Immature natural killer cell (primary cell): ENCODE measurements at places on chromosomes 16 and 17. TPM values are rescaled to one million over a fixed set of nuclear protein-coding genes. Genes with fewer than 3 reads are reported as not detected.

DNA sequence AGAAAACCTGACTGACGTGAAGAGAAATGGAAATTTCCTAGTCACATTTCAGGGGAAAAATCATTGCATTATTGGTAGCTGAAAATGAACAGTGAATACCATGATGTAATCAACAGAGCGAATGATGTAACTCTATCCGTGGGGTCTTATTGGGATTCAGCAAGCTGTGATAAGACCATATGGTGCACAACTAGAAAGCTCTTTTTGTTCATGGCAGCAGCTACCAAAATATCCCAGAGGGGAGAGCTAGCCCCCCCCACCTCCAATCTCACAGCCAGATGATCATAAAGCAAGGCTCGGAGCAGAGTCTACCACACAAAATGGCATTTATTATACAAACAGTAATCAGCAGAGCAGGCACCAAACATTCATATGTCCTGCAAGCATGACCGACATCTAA, 22.2 kb upstream of the DNAH17 start:
- no peak for DNase-seq

AURKB gene
- polyA plus RNA-seq, result 0.60 TPM

- peak; percentile 45 for DNase-seq
Observed at GRCh38 chr17:6435968-6436367, 1.0 kb upstream of the AIPL1 start.

CHMP1A gene
- 111 TPM for polyA plus RNA-seq

DNA sequence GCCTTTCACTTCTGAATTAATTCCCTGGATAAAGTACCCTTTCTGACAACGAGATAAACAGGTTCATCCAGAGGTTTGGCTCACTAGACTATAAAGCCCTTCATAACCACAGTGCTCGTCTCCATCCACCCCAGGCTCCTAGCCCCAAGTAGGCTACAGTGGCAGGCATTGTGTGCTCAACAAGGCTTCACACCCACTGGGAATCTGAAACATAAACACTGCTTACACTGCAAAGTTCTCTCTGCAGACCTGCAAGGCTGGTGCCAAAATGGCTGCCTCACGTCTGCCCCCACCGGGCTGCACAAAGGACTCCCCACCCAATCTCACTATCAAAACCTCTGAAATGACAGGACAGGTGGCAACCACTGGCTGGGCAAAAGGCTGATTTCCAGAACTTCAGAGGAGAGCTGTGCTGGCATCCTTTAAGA, 5.1 kb upstream of the HLF start:
- DNase-seq, result no peak

DNA sequence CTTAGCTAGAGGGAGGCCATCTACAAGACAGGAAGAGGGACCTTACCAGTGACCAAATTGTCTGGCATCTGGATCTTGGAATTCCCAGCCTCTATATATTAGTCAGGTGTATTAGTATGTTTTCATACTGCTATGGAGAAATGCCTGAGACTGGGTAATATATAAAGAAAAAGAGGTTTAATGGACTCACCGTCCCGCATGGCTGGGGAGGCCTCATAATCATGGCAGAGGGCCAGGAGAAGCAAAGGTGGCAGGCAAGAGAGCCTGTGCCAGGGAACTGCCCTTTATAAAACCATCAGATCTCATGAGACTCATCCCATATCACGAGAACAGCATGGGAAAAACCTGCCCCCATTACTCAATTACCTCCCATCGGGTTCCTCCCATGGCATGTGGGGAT, 500.2 kb downstream of the SHISA9 start:
- no peak for DNase-seq

DNA sequence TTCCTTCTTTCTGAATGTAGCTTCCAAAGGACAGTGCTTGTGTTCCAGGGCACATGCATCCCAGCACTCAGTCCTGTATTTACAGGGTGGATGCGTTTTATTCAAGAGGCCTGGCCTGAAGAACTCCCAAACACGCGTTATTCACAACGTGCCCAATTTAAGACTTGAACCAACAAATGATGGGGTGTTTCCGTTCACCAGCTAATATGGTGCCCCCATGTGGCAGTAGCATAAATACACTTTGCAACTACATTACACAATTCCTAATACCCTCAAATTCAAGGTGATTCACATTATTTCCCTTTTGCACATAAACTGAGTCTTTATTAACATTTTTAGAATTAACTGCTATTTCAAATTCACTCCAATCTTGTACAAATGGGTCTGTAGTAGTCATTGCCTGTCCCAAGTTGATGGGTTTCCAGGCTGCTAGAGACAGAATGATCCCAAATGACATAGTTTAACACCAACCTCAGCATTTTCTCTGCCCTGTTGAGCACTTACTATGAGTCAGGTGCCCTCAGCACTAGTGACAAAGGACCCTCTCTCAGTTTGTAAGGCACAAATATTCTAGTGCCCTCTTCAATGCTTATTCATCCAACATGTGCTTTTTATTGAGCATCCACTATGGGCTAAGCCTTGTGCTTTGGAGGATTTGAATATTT, 26.9 kb downstream of the HSD17B2 start:
- DNase-seq, result peak; percentile 0

DNA sequence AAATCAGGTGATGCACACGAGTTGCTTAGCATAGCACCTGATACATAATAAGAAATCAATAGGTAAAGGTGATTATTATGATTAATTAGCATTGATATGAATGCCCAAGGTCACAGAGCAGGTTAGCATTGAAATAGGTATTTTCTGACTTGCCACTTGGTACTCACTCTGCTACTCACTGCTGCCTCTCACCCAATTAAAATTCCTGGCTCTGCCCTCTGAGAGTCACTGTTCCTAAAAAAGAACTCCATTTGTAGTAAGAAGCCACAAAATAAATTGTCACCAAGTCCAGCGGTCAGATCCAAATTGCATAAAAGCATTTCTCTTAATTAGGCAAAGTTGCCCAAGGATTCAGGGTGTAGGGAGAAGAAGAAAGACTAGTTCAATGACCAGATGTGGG, 8.9 kb upstream of the GRIN2A start:
- no peak for DNase-seq

AOC2 gene
- polyA plus RNA-seq, result 0.12 TPM

LDHD gene
- 0.10 TPM for polyA plus RNA-seq

CHST4 gene
- polyA plus RNA-seq, result not detected

GRCh38 chr16:66189951-66190350, 176.5 kb upstream of the CDH5 start:
- DNase-seq, result no peak

DNAH2 gene
- not detected for polyA plus RNA-seq

KRTAP16-1 gene
- polyA plus RNA-seq, result 0.30 TPM

DNA sequence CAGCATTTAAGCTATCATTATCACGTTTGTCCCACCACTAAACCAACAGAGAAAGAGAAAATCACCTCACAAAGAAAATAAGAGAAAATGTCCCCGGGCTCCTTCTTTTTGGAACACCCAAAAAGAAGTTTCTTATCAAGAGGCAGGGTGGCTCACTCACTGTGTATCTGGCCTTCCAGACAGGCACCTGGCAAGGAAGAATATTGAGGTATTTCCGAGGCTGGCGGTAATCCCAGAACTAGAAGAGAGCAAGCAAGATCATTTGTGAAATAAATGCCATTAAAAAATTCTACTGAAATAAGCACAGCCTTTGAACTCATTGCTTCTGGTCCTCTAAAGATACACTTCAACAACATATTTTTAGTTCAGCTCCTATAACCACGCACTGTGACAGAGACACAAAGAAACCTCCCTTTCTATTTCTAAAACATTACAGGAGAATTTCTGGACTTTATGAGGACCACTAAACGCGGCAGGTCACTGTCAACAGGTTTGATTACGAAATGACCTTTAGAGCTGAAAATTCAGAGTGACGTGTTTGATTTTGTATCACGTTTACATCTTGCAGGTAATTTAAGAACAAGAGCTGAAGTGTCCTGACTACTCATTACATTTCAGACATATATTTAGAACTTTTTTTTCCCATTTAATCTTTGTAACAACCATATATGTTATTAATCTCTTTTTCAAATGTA, 61.0 kb downstream of the WDR59 start:
- no peak for DNase-seq

GRCh38 chr17:77830816-77831473, 127.6 kb upstream of the TNRC6C start:
- DNase-seq, result no peak

DNA sequence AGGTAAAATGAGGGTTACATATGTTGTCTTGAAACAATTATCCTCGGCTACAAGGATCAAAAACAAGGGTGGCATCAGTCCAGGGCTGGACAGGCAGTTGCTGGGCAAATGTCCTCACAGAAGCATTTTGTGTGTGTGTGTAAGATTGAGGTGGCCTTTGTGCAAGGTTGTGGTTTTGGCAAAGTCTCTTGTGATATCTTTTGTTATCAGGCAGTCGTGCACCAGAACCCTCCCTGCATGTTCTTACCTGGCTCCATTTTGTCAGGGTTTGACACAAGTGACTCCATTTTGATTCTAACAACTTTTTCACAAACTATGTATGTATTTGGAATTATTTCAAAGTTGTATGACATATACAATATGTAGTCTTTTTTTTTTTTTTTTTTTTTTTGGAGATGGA, 20.0 kb downstream of the CHAD start:
- DNase-seq, result no peak

ITGB4 gene
- polyA plus RNA-seq, result not detected

DNA sequence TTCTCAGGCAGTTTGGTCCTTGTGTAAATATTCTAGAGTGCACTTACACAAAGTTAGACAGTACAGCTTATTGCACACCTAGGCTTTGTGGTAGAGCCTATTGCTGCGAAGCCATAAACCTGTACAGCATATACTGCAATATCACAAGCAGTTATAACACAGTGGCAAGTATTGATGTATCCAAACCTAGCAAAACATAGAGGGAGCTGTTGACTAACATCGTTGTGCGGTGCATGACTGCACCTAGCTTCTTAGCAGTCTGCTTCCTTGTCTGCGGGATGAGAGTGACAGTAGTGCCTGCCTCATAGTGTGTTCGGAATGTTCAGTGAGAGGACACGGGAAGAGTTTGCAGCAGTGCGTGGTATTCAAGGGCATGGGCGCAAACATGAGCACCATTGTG, 78.9 kb downstream of the MPRIP start:
- DNase-seq, result no peak

SETD6 gene
- 11.9 TPM for polyA plus RNA-seq

DNA sequence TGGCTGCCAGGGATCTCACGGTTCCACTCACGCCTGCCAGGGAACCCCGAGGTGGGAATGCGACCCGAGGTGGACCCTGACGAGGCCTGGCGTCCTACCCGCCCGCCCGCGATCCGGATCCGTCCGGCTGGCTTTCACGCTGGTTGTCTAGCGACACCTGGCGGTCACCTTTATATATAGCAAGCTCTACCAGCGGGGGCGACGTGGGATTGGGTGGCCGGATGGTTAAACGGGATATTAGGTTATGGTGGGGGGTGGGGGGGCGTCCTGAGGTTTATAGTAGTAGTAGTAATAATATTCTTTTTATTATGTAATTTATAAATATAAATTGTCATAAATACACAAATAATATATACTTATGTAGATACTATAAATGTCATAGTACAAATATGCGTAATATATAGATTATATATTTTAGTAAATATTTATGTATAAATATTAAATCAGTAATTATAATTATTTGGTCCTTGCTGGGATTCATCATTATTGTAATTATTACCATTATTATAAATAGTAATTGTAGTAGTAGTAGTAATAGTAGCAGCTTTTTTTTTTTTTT, 136.9 kb downstream of the KCNJ12 start:
- DNase-seq, result peak; percentile 76

GRCh38 chr16:61887903-61888302, 148.3 kb downstream of the CDH8 start:
- no peak for DNase-seq

DNA sequence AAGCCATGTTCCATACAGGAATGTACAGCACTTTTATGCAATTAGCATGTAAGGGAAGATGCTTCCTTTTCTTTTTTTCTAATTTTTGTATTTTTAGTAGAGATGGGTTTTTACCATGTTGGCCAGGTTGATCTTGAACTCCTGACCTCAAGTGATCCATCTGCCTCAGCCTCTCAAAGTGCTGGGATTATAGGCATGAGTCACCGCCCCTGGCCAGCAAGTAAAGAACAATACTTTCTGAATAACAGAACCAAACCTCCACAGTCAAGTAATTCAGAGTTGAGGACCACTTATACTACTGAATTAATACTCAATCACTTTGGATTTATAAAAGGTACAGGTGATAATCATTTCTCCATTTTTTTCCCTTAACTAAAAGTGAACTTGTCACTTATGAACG, 13.0 kb downstream of the C16orf87 start:
- no peak for DNase-seq

DNA sequence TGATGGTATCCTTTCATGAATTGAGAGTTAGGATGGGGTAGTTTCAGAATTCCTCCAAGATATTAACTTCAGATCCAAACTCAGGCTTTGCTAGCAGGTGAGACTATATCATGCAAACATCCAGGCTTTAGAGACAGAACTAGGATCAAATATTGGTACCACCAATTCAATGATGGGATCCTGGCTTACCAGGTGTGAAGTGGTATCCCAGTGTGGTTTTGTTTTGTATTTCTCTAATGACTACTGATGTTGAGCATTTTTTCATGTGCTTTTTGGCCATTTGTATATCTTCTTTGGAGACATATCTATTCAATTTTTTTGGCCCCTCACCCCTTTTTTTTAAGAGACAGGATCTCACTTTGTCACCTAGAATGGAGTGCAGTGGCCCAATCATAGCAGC, 57.0 kb downstream of the TOM1L2 start:
- DNase-seq, result no peak

DNA sequence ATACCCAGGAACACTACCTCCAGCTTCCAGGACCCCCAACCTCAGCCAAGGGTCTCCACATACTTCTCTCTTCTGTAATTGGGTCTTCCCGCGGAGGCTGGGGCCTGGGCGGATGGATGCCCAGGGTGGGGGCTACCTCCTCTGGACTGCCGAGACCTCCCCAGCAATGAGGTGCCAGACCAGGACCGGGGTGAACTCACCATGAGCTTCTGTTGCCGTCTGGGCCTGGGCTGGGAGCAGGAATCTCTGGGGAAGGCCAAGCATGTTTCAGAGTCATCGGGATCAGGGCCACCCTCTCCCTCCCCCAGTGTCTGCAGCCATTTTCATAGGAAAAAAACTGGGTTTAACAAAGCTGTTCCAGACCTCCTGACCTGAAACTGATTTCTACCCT, 10.3 kb upstream of the BAHCC1 start:
- DNase-seq, result no peak
